Non-pigmented ciliary epithelial cell (primary cell): ENCODE measurements at places on chromosomes 16 and 17.
A peak's percentile ranks its signal among the peaks of the same experiment; 100 is the strongest.

- DNase-seq: no peak
Observed at GRCh38 chr16:85983606-85984230, 84.8 kb downstream of the IRF8 start.

GRCh38 chr16:65061935-65062518 is 59.8 kb downstream of the CDH11 start:
- no peak for DNase-seq

DNA sequence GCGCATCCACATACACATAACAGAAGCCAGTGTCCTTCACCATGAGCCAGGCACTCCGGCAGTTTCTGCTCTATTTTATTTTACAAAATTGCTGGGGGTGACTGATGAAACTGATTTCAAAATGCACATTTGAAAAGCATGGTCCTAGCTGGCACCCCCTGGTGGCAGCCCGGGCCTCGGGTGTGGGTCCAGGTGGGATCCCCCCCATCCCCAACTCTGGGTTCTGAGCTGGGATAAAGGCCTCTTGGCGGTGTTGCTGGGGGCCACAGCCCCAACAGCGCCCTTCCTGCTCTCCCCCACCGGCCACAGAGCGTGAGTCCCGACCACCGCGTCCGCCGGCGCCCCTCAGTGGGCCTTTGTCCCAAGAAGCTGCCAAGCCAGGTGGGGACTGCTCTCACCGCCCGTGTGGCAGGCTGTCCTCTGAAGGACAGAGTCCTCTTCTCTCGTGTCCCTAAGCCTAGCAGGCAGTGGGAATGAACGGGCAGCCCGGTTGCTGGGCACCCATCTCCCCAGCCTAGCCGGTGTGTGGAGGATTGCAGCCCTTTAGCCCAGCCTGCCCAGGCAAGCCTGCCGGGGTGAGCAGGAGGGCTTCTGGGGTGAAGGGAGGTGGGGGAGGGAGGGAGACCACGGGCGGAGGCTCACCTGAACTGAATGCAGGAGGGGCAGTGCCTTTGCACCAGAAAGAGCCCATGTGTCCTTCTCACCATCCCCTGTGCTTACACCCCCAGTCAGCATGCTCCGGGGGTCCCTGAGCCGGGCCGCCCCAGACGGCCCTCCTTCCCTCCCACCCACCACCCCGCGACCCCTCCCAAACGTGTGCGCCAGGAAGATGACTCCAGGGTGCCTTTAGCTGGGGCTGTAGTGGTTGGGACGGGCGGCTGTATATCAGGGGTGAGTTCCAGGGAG is 898 bp downstream of the SNAI3 start:
- no peak for DNase-seq

GRCh38 chr17:10384175-10384574 is 11.4 kb upstream of the MYH13 start:
- no peak for DNase-seq

DNA sequence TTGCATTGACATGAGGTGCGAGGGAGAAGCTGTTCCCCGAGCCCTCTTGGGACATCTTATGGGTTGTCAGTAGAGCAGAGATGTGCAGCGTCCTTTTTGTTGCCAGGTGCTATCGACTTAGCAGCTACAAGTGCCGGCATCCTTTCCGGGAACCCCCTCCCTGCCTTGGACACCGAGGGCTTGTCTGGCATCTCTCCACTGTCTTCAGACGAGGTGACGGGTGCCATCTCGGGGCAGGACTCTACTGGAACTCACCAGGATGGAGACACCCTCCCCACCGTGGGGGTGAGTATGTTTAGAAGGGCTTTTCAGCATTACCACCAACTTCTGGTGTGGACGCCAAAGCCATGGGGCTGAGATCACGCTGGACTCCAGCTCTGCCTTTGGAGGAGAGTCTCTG is 11.8 kb upstream of the JPT2 start:
- no peak for DNase-seq

GRCh38 chr16:57381791-57382534 is 9.7 kb downstream of the CX3CL1 start:
- no peak for DNase-seq

DNA sequence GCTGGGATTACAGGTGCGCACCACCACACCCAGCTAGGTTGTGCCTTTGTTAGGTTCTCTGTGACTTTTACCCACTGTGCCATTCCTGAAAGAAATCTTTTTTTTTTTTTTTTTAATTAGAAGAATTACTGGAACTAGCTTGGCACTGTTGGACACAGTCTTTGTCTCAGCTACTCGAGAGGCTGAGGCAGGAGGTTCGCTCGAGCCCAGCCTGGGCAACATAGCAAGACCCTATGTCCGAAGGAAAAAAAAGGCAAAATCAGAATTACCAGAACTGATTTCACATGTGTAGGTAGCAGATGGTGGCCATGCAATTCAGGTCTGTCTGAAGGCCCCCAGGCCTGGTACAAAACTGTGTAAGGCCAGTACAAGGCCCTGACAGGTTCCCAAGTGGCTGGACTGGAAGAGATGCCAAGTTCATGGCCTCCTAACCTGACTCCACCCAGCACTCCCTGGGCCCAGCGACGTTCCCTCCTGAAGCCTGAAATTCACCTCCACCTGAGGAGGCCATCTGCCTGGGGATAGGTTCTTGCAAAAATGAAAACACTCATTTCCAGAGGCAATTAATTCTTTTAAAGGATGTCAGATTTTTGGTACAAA is 23.0 kb downstream of the CARHSP1 start:
- no peak for DNase-seq

GRCh38 chr17:75557852-75558665 is 29.5 kb upstream of the MYO15B start:
- DNase-seq: no peak

- no peak for DNase-seq
Observed at GRCh38 chr16:104928-105327, 26.9 kb downstream of the MPG start.

- DNase-seq: no peak
Observed at GRCh38 chr16:24124291-24124690, 131.8 kb upstream of the CACNG3 start.

- DNase-seq: no peak
Observed at GRCh38 chr16:27315333-27316037, 1.7 kb downstream of the IL4R start.

DNA sequence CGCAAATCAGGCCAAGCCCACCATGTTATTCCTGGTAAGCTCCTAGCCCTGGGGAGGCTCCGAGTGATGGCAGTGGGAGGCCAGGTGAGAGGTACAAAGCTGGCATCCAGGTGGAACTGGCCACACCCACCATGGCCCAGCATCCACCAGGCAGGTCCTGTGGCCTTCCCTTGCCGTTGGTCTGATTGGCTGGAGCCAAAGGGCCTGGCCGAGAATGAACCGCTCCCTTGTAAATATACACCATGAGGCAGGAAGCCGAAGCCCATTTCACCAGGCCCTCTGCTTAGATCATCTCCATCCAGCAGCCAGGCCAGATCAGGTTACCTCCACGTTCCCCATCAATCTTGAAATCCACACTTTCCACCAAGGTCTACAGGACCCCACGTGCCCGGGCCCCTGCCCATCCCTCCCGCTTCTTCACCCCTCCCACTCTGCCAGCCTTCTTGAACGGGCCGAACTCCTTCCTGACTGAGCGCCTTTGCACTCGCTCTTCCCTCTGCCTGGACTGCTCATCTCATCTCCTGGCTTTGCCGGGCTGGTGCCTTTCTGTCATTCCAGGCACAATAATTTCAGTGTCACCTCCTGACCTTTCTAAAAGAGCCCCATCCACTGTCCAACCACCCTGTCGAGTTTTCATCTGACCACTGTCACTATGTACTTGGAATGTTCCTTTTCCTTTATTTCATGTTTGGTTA is 5.8 kb downstream of the SOCS1 start:
- no peak for DNase-seq

- DNase-seq: no peak
Observed at GRCh38 chr17:29111816-29112499, 68.2 kb downstream of the MYO18A start.

DNA sequence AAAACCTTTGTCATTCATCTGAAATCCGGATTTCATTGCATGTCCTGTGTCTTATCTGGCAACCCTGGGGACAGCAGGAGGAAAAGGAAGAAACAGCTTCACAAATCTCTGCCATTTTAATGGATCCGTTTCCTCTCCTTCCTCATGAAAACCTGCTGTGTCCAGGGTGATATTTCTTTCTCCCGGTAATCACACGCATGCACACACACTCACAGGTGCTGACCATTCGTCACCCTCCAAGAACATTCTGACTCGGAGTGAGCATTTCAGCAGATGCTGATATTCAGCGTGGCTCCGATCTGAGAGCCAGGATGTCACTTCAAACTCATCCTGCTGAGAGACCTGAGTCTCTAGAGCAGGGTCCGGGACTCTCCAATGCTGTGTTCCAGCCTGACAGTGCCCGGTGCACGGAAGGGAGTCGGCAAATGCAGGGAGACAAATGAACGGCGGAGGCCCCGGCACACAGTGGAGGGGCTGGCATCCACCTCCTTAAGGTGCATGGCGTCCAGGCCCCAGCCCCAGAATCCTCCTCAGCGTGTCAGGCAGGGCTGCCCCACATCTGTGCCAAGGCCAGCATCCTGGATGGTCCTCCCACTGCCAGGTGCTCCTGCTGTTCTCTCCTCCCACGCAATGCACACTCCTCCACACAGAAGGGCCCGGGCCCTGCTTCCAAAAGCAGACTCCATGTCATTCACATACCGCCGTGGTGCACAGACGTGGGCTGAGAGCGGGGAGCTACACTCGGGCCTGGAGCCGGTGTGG is 70.7 kb downstream of the RBFOX3 start:
- DNase-seq: no peak

- DNase-seq: no peak
Observed at GRCh38 chr17:77723909-77724875, 234.3 kb upstream of the TNRC6C start.

DNA sequence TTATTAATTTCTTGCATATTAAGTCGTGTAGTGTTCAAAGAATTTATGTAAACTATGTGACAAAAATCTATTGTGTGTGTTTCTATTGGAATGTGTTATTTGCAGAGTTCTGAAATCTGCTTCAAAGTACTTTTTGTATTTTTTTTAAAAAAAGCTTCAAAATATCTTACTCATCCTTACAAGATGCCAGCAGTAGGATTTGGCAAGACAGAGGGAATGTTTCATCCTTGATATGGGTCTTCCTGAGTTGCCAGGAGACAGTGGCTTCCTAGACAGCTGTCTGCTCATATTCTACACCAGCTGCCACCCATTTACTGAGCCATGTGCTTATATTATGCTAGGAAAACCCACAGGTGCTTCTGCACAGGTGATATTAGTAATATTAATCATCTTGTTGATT is 36.4 kb downstream of the EFCAB5 start:
- peak; percentile 4 for DNase-seq

- no peak for DNase-seq
Observed at GRCh38 chr17:52383493-52384100, 225.1 kb upstream of the CA10 start.

DNA sequence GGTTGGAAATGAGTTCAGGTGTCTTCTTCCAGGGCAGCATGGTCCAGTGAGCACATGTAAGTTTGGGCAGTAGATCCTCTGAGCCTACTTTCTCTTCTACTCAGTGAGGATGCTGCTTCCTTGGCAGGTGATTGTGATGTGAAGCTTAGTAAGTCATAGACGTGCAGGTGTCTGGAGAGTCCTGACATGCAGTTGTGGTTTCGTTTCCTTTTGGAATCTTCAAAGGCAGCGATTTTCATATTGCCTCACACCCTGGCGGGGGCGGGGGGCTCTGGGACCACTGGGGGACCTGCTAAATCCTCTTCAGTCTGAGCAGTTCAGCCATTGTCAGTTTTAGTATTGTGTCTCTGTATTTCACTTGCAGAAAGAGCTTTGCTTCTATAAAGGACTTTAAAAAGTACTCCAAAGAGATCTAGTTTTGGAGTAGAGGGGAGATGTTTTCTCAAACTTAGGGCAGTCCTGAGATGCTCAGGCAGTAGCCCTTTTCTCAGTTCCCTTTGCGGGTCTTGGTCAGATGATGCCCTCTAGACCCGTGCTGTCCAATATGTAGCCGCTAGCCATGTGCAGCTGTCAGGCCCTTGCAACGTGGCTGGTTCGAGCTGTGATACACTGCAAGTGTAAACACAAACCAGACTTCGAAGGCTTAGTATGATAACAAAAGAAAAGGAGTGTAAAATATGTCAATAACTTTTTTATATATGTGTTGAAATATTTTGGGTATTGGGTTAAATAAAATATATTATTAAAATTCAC is 4.0 kb upstream of the CDK5R1 start:
- no peak for DNase-seq

- no peak for DNase-seq
Observed at GRCh38 chr17:78332991-78333390, 26.9 kb downstream of the SOCS3 start.

DNA sequence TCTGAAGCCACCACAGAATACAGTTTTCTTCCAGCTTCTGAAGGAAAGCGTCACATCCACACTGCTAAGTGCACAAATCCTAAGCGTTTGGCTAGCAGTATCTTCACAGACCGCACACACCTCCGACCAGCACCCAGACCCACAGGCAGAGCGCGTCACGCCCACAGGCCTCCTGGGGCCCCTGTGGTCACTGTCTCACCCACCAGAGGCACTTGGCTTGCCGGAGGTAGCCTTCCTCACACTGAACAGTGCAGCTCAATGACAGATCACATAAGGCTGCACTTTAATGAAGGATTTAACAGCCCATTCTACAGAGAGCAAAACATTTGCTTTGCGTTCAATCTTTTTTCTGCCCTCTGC is 21.2 kb downstream of the SPHK1 start:
- no peak for DNase-seq

GRCh38 chr17:68507576-68507975 is 4.7 kb upstream of the PRKAR1A start:
- no peak for DNase-seq

DNA sequence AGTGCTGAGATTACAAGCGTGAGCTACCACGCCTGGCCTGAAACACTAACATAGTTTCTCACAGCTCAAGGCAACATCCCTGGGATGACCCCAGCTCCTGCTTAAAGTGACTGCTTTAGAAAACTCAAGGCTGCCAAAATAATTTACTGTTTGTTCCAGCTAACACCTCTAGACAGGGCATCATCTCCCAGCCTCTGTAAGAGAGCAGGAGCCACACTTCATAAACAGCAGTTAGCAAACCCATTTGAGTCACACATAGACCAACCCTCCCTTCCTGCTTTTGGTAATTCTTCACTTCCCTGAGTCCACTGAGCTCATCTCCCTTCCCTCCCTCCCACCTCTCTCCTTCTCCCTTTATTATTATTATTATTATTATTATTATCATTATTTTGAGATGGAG is 201.3 kb downstream of the XYLT1 start:
- DNase-seq: no peak

GRCh38 chr16:46757339-46758050 is 9.4 kb upstream of the MYLK3 start:
- no peak for DNase-seq
